ENCODE measurements at places on chromosomes 12 and 14.

DNA sequence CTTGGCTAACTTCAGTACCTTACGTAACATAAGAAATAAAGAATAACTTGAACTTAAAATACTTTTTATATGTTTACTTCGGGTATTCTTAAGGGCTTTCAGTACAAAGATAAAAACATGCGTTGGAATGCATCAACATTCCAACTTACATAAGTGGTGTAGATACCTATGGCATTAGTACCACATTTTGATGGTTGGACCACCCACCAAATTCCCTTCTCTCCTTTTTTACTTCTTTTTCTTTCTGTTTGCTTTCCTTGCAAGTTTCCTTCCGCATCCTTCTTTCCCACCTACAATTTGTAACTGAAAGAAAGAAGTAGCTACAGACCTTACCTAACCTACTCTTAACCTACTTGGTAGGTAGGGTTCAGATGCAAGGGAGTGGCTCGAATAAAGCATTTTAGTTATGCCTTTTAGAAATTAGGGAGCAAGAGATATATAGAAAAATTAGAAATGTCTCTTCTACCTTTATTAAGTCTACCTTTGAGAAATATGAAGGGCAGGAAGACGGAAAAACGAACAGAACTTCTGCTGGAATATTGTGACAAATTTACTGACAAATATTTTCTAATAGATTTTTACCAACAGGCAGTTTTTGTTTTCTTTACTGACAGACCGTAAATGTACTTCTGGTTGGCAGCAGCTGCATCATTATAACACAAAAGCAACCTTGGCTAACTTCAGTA lies 2.1 kb upstream of the ARHGAP5 start:
- DNase-seq = no peak

GRCh38 chr12:25710128-25710527 lies 157.0 kb upstream of the LMNTD1 start:
- DNase-seq = no peak

DNA sequence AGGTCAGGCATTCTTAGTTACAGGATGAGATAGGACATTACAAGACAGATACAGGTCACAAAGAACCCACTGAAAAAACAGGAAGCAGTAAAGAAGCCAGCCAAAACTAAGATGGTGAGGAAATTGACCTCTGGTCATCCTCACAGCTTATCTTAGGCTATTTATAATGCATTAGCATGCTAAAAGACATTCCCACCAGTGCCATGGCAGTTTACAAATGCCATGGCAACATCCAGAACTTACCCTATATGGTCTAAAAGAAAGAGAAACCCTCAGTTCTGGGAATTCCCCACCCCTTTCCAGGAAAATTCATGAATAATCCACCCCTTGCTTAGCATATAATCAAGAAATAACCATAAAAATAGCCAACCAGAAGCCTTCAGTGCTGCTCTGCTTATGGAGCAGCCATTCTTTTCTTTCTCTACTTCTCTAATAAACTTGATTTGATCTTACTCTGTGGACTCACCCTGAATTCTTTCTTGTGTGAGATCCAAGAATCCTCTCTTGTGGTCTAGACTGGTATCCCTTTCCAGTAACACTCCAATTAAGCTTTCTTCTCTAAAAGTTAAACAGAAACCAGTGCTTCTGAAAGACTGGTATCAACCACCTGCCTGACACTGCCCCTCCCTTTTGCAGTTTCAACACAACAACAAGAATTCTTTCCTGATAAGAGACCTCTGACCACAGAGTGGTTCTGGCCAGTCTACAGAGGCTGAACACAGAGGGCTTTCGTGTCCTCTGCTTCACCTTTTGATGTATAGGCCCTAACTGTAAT lies 86.9 kb downstream of the BCAT1 start:
- DNase-seq = no peak

- DNase-seq = no peak
Observed at GRCh38 chr14:99257673-99258221, 14.2 kb downstream of the BCL11B start.

- no peak for DNase-seq
Observed at GRCh38 chr12:92516277-92516600, 186.6 kb upstream of the PLEKHG7 start.

GRCh38 chr12:663293-663871 lies at the start of gene NINJ2:
TSS of gene NINJ2 (minus strand) at chr12:663445. CDS start at chr12:663360, 85 bp downstream.
- DNase-seq = no peak

DNA sequence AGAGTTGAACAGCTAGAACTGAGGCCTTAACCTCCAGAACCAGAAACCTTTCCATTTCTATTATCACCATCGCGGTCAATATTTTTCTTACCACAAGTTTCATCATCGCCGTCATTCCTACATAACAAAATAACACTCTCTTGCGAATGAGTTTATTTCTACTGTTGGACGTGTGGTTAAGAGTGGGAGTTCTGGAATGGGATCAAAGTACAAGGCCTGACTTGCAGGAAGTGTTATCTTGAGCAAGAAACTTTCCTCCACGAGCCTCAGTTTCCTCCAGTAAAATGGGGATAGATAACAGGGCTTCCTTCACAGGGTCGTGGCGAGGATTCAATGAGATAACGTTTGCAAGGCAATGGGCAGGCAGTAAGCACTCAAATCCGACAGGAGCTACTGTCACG lies 652 bp downstream of the SART3 start:
- no peak for DNase-seq

DNA sequence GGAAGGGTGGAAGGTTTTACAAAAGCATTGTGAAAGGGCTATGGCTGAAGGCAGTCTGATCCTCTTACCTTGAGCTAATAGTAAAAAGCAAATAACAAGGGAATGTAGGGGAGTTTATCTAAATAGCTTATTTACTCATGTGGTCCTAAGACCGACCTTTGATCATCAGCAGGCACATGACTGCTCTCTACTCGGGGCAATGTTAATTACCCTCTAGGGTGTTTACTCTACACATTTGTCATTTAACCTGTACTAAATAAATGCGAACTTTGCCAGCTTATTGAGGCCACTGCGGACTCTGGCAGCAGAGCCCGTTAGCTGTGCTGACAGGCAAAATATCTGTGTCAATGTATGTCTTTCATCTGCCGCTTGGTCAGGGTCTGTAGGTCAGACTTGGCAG lies 768.3 kb upstream of the ATXN7L3B start:
- DNase-seq = no peak

- DNase-seq = peak; percentile 67
Observed at GRCh38 chr14:80606347-80606772, 335.2 kb downstream of the CEP128 start.

GRCh38 chr14:74618078-74618952 lies 6.3 kb upstream of the LTBP2 start:
- DNase-seq = no peak

- no peak for DNase-seq
Observed at GRCh38 chr14:91298576-91298975, 54.1 kb upstream of the GPR68 start.

GRCh38 chr14:26143057-26143456 lies 454.8 kb downstream of the NOVA1 start:
- DNase-seq = no peak
